ENCODE measurements at places on chromosomes 3 and 15.

- no peak for DNase-seq
Measured at GRCh38 chr15:80557441-80558234, 137.5 kb upstream of the ABHD17C start.

DNA sequence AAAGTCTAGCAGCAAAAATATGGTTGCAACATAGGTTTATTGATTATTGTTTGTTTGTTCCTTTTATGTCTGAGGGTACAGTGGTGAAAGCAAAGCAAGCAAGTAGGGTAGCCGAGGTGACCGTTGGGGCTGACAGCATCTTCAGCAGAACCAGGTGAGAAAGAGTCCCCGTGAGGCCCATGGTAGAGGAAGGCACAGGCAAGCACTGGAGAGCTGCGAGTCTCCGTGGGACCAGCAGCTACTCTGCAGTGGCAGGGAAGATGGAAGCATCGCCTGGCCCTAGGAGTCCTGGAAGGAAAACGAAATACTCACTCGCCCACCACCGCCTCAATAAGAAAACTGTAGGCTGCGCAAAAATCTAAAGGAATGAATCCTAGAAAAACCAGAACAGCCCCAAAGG is 25.3 kb upstream of the GABRA5 start:
- DNase-seq, result no peak

- no peak for DNase-seq
Measured at GRCh38 chr3:146550070-146550615, 5.7 kb upstream of the PLSCR1 start.

DNA sequence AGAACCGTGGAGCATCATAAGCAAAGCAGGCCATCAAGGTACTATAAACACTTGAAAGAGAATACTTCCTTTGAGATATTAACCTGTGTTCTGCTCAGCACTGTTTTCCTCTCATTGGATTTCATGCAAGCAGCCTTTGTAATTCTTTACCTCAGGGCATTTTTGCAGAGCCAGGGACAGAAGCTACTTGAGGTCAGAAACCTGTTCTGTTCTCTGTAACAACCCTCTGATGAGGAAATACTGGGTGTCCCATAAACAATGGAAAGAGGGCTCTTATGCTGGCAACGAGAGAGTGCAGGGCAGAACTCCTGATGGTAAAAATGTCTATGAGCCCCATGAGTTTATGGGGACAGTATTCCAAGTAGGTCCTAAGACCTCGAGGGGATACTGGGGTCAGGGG is 66.0 kb downstream of the DCLK3 start:
- DNase-seq, result no peak

GRCh38 chr15:74041311-74041756 is 41.0 kb downstream of the GOLGA6A start:
- no peak for DNase-seq

DNA sequence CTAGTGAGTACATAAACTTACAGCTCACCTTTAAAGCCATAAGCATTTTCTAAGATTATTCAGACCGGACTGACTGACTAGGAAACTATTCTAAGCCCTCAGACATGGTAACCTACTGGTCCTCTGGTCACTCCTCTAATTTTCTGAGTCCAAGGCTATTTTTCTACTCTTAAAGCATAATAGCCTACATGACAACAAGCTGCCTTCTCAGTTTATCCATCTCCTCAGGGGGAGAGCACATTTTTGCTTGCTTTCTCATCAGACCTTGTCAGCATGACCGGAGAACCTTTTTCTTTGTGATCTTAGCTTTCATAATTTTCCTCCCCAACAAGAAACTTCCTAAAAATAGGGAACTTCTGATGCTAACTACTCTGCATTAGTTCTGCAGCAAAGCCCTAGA is 38.4 kb downstream of the UBP1 start:
- DNase-seq, result no peak

GRCh38 chr3:144556392-144556791 is 584.8 kb downstream of the DIPK2A start:
- no peak for DNase-seq
